ENCODE measurements at places on chromosomes 13 and 19.

GRCh38 chr13:30033681-30034457 lies 183.5 kb upstream of the UBL3 start:
- DNase-seq = peak; percentile 90

DNA sequence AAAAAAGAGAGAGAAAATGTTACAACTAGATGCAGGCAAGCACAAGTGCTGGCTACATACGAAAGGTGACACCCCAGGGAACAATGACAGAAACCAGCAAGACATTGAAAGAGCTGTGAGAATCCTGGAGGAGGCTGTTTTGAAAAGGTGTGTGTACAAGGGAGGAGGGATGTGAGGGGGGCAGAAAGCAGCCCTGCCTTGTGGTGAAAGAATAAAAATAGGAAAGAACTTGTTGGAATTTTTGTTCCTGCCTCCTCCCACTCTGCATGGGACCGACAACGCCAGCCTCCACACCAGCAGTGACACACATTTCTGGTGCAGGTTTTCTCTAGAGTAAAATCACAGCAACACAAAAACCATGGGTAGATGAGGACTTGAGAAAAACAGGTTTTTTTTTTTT lies 1258.6 kb downstream of the PCDH9 start:
- no peak for DNase-seq

GRCh38 chr13:108120302-108120701 lies 95.0 kb downstream of the LIG4 start:
- no peak for DNase-seq

- DNase-seq = no peak
Observed at GRCh38 chr19:48396016-48396823, 2.8 kb downstream of the GRIN2D start.

- no peak for DNase-seq
Observed at GRCh38 chr13:112496166-112496565, 91.8 kb downstream of the TUBGCP3 start.

GRCh38 chr13:59360108-59360507 lies 803.6 kb downstream of the DIAPH3 start:
- no peak for DNase-seq

- DNase-seq = no peak
Observed at GRCh38 chr13:92303428-92303827, 905.0 kb downstream of the GPC5 start.

DNA sequence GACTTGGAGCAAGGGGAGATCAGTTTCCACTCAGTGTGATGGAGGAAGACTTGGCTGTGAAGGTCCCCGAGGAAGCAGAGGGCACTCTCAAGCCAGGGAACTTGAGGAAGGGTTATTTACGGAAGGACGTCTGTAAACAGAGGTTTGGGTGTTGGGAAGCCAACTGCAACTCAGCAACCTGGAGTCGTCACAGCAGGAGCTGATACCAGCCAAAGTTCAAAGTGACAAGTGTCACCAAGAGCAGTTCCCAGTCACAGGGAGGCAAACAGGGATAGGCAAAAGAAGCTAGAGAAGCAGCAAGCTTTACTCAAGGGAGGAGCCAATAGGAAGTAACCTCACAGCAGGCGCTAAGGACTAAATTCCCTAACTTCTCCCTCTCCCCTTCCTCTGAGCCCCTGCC lies 205.5 kb downstream of the EFNB2 start:
- no peak for DNase-seq

- no peak for DNase-seq
Observed at GRCh38 chr13:45950386-45951000, 98.9 kb upstream of the SIAH3 start.

DNA sequence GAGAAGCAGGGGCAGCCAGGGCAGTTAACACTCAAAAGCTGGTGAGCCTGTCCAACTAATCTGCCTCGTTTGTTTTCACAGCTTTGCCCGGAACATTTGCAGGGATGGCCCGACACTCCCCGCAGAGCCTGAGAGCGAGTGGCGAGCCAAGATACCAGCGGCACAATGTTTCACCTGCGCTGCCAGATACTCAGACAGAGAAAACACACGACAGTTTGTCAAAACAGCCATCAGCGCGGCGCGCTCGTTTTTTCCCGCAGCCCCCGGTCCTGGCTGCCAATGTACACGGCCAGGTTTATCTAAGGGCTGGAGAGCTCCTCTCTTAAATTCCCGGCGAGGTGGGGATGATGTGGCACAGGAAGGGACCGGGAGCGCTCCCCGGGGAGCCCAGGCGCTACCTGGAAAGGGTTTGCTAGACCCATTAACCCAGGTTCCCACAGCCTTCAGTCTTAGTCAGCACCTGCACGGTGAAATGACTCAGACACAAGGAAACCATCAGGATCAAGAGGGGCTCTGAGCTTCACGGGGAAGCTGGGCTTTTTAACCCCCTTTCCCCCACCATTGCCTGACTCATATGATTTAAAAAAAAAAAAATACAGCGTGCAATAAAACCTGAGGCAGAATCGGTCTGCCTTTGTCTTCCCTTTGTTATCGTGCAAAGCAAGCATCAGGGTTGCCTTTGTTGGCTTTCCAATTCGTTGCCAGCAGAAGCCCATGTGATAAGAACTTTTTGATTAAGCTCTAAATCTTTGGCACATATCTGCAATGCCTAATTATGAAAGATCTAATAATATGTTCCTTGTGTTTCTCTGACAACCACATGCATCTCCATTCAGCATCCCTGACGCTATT lies 186.2 kb downstream of the EFNB2 start:
- DNase-seq = no peak

DNA sequence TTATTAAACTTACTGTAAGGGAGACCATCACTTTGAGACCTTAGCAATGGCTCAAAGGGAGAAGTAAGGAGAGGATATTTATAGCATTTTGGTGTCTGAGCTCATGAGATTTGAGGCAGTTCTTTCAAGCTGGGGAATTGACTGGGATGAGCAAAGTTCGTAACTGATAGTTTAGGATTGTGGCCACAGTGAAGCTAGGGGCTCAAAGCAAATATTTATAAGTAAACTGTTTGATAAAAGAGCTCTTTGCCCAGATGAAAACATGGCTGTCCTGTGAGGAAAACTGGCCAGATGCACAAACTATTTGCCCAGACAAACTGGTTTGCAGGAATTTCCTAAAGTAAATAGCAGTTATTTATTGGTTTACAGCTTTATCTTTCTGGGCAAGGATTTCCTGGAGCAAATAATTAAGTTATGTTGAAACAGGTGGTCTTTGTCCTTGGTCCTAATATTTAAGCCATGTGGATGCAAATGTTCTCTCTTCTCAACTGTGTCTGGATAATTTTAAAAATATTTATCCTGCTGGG lies 59.7 kb upstream of the TMTC4 start:
- no peak for DNase-seq

GRCh38 chr19:30425885-30426838 lies 54.0 kb downstream of the ZNF536 start:
- DNase-seq = no peak

DNA sequence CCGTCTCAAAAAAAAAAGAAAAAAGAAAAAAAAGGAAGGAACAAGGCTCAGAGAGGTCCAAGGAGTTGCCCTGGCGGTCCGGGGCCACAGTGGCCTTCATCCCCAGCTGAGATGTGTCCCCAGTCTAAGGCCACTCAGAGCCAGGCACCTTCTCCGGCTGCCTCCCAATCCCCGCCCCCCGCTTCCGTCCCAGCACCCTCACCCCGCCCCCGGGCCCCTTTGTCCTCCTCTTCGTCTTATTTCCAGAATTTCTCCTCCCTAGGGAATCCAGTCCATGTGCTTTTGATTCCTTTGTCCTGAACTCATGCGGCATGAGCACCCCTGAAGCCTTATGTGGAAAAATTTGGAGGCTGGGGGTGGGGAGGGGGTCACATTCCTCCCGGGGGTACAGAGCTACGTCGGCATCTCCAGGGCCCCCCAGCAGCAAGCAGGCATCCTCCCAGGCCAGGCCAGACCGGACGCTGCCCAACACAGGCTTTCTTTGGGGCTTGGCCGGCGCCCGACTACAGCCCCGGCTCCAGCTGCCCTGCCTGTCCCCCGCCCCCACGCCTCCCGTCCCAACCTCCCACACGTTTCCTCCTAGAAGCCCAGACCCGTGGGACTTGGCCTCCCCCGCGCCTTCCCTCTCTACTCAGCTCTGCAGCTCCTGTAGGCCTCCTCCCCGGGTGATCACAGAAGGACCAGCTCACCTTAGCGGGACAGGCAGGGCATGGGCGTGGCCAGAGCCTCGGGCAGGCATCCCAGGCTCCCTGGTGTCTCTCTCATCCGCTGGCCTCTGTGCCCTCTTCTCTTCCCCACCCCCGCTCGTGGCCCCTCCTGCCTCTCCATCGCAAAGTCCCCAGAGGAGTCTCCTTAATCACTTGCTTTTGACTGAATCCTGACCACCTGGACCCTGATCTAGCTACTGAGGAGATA lies 17.8 kb upstream of the ADGRE5 start:
- no peak for DNase-seq
